ENCODE measurements at places on chromosomes 3 and 15.

- no peak for DNase-seq
- no peaks in the 10 kb centered on the region for H3K27me3 ChIP-seq
- H3K36me3 ChIP-seq, result no peaks in the 10 kb centered on the region
- H3K4me3 ChIP-seq, result no peak overlapping the region
Observed at GRCh38 chr3:128222796-128223385, 69.6 kb downstream of the EEFSEC start.

- H3K36me3 ChIP-seq, result no peaks in the 10 kb centered on the region
- H3K27ac ChIP-seq, result no peak overlapping the region
- DNase-seq, result no peak
Observed at GRCh38 chr3:64053581-64053980, 30.3 kb upstream of the PSMD6 start.

DNA sequence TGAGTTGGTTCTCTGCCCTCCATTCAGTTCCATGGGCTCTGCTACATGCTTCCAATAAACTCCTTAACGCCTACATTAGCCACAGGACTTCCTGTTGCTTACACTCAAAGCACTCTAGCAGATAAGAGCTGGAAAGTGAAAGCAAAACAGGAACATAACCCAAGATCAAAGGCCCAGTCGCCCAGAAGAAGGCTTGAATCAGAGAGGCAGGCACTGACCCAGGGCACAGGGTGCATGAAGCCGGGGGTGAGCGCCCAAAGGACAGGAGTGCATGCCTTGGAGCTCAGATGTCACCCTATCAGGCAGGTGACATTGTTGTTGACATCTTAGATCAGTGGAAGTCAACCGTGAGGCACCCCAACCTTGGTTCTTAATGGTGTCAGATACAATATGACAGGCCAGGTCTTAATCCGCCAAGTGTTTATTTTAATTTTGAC lies 235.1 kb downstream of the UACA start:
- H3K4me3 ChIP-seq, result peak overlapping the region; percentile 39
- no peaks in the 10 kb centered on the region for H3K27me3 ChIP-seq
- peaks cover 56% of the 10 kb centered on the region for H3K4me1 ChIP-seq
- peak overlapping the region; percentile 32 for H3K27ac ChIP-seq
- peak; percentile 80 for DNase-seq
- H3K36me3 ChIP-seq, result no peaks in the 10 kb centered on the region

- peak overlapping the region; percentile 80 for H3K4me3 ChIP-seq
- H3K4me1 ChIP-seq, result peaks cover 54% of the 10 kb centered on the region
- H3K27me3 ChIP-seq, result no peaks in the 10 kb centered on the region
- no peak for DNase-seq
Observed at GRCh38 chr15:63189941-63190768, 749 bp downstream of the RAB8B start.

GRCh38 chr3:141431411-141432378 lies 55.1 kb upstream of the RASA2 start:
- H3K36me3 ChIP-seq, result peaks cover 19% of the 10 kb centered on the region
- H3K27ac ChIP-seq, result no peak overlapping the region
- H3K27me3 ChIP-seq, result no peaks in the 10 kb centered on the region
- H3K4me3 ChIP-seq, result no peak overlapping the region

- H3K4me1 ChIP-seq, result no peaks in the 10 kb centered on the region
- no peak overlapping the region for H3K4me3 ChIP-seq
- no peaks in the 10 kb centered on the region for H3K27me3 ChIP-seq
- H3K36me3 ChIP-seq, result no peaks in the 10 kb centered on the region
- no peak for DNase-seq
Observed at GRCh38 chr15:66030650-66031049, 161.4 kb downstream of the RAB11A start.

Measured in CD4-positive, alpha-beta memory T cell (primary cell).